ENCODE measurements at places on chromosomes 3 and 15.

DNA sequence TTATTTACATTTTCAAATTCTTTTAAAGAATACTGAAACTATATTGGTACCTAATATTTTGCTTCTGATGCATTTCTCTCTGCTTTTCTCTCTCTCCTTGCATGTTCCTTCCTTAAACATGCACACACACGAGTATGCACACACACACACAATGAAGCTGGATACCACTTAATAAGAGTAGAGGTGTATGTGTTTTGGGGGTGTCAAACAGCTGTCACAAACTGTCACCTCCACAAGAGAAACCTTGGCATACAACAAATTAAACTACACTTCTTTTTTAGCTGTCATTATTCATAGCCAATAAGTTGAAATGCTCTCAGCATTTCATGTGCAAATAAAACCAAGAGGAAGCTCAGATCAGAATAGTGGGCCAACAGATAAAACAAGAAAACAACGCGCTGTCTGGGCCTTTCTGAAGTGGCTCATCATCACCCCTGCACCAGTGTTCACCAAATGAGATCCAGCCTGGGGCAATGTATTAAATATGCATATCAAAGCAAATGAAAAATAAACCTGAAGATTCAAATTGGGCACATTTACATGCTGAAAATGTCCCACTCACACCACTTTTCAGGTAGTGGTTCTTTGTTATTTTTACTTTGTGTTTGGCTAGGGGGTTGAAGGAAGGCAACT, 9.7 kb downstream of the MEIS2 start:
- DNase-seq: no peak

DNA sequence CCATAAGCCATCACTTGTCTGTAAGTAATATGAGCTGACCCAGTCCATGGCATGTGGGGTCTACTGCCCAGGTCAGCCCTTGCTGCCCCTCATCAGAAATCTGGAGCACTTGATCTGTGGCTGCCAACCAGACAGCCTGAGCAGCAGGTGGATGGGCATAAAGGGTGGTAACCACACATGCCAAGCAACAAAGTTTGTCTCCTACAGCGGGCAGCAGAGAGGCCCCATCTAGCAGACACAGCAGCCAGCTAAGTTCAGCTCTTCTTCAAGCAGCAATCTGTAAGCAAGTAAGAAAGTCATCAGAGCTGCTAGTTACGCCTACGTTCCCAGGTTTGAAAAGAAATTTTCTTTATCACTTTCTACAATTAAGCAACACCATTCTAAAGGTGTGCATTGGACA, 27.9 kb downstream of the CHCHD4 start:
- DNase-seq: no peak

GRCh38 chr15:89803941-89804800, 10.5 kb downstream of the ANPEP start:
- DNase-seq: no peak

GRCh38 chr3:68802111-68802870, 130.1 kb downstream of the TAFA4 start:
- no peak for DNase-seq

DNA sequence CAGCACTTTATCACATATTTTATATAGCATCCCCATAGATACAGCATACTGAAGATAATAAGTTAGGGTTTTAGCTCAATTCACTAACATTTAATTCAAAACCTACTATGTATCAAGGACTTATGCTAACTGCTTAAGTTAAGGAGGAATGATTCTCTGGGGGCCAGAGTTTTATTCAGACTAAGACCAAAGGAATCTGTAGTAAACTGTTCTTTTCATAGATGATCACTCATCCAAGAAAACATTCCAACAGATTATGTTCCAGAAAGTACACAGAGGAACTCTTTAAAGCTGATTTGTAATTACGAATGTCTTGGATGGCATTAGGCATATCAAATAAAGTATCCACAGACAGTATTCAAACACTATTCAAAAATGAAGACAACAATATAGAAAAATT, 226.4 kb downstream of the SCAPER start:
- no peak for DNase-seq

- no peak for DNase-seq
Observed at GRCh38 chr15:42890161-42890913, 30.2 kb downstream of the TTBK2 start.

DNA sequence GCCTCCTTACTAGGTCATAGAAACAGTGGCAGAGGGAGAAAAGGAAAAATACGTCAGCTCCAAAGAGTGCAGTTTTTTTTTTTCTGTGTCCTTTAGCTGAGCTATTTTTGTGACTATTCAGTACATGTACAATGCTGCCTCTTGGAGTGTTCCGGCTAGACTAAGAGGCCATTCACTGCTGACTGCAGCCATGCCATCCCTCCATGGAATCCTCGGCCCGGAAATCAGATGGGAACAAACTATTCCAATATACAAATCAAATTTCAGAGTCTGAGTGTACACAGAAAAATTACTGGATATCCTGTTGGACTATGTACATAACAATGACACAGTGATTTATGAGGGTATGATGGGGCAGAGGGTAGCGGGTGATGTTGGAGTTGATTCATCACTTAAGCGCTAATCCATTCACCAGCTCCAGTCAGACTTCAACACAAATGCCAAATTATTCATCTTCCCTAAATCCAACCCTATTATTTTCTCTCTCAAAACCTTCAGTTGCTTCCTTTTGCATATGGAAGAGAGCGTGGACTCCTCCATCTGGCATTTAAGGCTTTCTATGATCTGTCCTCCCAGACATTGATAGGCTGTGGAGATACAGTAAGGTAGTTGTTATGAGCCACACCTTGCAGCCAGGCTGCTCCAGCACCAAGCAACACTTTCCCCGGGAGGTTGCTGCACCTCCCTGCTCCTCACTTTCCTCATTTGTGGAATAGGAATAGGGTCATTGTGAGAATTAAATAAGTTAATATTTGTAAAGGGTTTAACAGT, 109.1 kb downstream of the LPP start:
- no peak for DNase-seq

Measured in activated CD8-positive, alpha-beta memory T cell treated with anti-CD3 and anti-CD28 coated beads for 1 hour (primary cell).